ENCODE measurements at places on chromosomes 5 and 9.

DNA sequence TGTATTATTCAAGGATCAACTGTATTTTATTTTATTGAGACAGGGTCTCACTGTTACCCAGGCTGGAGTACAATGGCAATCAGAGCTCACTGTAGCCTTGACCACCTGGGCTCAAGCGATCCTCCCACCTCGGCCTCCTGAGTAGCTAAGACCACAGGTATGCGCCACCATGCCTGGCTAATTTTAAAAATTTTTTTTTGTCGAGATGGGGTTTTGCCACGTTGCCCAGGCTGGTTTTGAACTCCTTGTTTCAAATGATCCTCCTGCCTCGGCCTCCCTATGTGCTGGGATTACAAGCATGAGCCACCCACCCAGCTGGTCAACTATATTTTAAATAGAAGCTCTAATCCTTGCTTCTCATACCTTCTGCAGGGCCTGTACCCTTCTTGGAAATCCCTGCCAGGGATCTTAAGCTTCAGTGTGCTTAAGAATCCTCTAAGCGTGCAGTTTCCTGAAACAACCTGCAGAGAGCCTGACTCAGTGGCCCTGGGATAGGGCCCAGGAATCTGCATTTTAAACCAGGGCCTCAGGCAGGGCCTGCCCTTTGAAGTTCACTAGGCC, 2.9 kb downstream of the AKNA start:
- DNase-seq, result no peak

DNA sequence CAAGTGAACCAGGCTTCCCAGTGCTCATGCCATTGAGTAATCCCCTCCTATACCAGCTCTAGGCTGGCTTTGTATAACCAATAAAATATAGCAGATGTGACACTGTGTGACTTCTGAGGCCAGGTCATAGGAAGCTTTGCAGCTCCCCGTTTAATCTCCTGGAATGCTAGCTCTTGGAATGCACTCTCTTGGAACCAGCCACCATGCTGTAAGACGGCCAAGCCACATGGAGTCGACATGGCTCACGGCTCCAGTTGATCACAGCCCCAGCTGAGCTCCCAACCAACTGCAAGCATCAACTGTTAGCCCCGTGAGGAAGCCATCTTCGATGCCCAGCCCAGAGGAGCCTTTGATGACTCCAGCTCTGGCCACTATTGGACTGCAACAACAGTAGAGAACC, 74.5 kb downstream of the SH3TC2 start:
- DNase-seq, result no peak

DNA sequence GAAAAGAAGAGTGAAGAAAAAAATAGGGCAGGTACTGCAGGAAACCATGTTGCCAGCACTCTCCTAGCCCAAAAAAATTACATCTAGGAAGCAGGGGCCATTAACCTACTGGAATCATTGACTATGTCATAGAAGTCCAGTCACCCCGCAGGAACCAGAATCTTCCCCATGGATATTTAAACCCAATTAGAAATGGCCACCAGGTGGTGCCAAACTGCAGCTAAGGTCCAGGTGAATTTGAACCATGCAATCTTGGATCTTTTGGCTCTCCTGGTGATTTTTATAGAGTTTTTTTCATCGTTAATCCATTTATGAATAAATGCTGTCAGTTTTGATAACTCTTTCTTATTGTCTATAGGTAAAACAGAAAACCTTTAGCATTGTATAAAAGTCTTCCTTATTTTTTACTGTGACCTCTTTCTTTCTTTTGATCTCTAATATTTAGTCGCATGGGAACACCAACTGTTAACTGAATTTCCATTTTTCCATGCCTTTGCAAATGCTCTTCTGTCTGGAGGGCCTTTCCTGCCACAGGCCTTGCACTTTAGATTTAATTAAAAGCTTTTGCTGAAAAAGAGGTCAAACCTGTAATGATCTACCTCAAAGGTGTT, 147.5 kb upstream of the FGF10 start:
- no peak for DNase-seq

DNA sequence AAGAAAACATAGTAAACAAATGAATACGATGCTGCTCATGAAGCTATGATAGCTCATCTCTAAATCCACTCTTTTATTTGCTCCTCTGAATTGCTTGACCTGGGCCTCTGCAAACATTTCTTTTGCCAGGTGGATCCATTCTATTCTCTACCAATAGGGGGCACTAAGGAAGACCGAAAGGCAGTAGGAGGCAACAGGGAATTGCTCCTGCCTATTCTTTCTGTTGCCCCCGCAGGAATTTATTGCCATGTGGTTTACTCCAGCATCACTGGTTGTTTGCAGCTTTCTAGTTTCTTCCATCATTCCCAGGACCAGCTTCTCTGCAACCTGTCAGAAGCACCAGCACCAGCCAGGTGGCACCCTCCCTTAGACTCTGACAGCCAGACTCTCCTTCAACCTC, 5.3 kb downstream of the GAPT start:
- no peak for DNase-seq

DNA sequence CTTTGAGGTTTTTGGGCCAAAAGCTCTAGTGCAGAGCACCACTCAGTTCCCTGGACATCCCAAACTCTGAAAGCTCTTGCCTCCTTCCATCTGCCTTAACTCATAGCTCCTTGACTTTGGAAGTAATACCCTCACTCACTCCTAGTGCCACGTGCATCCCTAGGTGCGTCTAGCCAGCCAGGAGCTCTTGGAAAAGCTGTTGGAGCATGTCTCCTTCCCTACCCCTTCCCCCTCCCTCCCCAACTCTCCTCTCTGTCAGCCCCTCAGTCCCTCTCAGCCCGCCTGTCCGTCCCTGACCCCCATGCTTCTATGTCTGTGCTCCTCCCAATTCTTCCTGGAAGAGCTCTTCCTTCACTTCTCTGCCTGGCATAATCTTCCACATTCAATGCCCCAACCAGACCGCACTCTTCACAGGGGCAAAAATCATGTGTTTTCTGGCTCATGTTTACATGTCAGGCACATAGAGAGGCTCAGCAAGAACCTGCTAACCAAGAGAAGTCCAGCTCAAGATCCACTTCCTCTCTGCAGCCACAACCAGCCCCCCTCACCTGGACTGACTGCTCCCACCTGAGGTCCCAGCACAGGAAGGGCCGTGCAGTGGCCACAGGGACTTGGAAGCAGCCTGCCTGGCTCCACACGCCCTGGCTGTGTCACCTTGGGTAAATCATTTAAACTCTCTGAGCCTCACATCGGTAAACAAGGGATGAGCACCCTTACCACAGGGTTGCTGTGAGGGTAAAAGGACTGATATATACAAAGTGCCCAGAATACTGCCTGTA, 58.4 kb downstream of the WHRN start:
- DNase-seq, result no peak

DNA sequence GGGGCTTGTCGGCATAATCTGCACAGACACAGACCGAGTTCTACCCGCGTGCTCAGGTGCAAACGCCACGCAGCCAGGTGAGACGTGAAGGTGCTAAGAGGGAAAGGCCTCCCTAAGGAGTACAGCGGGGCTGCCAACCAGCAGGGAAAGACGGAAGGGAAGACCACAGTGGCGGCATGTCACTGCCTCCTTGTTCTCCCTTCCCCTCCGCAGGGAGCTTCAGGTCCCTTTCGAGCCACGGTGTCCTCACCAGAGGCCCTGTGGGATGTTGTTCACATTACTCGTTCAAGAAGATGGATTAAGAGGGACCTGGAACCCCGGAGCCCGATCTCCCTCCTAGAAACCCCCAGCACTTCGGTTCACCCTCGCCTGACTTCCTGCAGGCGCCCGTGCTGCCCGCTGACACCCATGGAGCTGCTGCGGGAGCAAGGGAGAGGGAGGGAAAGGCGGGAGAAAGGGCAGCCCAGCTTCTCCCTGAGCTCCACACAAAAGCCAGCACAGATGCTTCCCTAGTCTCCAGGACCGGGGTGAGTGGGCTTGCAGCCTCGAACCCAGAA, 686 bp downstream of the BRD9 start:
- no peak for DNase-seq

- no peak for DNase-seq
Observed at GRCh38 chr5:77328930-77329647, 118.6 kb downstream of the PDE8B start.

DNA sequence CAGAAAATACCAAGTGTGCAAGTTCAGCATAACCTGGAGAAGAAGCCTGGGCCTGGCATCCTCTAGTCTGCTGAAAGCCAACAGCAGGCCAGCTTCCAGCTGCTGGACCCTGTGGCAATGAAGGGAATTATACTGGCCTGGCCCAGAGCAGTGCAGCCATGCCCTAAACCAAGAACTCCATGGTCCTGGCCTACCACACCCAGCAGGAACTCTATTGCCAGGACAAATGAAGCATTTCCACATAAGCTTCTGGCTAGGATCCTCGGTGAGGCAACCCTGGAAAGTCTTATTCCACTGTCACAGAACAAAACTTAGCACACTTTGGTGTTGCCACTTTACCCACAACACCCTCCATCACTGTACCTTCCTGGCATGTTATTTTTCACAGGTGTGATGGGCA, 35.5 kb downstream of the CDK5RAP2 start:
- DNase-seq, result no peak

GRCh38 chr5:67350618-67351201, 154.1 kb upstream of the CD180 start:
- DNase-seq, result no peak

GRCh38 chr5:95959051-95959887, 2.4 kb downstream of the ELL2 start:
- DNase-seq, result no peak

- DNase-seq, result no peak
Observed at GRCh38 chr9:134061688-134062371, 6.0 kb downstream of the BRD3 start.
